ENCODE measurements at places on chromosomes 5 and 9.

- DNase-seq, result no peak
Measured at GRCh38 chr5:106127985-106128384, 1542.8 kb downstream of the EFNA5 start.

DNA sequence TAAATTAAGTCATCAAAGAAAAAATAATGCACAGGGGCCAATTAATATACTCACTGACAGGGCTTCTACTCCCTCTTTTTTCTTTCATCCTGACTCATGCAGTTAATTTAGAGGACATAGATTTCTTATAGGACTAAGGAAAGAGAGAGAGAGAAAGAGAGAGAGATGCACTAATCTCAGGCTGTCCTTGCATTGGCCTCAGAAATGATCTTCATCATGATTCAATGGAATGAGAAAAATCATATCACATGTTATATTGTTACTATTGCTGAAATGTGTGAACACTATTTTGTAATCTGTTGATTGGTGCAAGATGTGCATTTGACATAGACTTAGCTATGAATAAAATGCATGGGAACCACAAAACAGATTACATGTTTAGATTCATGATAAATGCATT lies 608.3 kb upstream of the NUDT12 start:
- DNase-seq, result no peak

DNA sequence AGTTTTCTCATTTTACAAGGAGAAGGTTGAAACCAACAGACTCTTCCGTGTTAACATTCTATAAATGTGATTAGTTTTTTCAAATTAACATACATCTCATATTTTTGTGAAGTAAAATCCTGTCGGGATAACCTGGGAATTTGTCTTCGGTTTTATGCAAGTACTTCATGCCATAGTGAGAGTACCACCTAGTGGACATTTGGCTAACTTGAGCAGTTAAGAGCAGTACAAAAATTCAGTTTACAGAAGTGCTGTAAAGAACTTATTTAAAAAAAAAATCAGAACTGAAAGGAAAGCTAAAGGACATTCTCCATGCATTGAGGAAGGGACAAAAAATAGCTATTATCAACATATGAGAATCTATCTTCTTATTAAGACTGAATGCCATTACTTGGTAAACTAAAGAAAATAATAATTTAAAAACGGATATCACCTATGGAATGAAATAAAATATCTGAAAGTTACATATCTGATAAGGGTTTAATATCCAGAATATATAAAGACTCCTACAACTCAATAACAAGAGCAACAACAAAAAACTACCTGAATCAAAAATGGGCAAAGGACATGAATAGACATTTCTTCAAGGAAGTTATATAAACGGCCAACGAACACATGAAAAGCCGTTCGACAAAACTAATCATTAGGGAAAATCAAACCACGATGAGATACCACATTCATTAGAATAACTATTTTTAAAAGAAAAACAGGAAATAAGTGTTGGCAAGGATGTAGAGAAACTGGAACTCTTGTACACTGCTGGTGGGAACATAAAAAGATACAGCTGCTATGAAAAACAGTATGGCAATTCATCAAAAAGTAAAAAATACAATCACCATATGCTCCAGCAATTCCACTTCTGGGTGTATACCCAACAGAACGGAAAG lies 117.0 kb upstream of the GNA14 start:
- DNase-seq, result peak; percentile 22

DNA sequence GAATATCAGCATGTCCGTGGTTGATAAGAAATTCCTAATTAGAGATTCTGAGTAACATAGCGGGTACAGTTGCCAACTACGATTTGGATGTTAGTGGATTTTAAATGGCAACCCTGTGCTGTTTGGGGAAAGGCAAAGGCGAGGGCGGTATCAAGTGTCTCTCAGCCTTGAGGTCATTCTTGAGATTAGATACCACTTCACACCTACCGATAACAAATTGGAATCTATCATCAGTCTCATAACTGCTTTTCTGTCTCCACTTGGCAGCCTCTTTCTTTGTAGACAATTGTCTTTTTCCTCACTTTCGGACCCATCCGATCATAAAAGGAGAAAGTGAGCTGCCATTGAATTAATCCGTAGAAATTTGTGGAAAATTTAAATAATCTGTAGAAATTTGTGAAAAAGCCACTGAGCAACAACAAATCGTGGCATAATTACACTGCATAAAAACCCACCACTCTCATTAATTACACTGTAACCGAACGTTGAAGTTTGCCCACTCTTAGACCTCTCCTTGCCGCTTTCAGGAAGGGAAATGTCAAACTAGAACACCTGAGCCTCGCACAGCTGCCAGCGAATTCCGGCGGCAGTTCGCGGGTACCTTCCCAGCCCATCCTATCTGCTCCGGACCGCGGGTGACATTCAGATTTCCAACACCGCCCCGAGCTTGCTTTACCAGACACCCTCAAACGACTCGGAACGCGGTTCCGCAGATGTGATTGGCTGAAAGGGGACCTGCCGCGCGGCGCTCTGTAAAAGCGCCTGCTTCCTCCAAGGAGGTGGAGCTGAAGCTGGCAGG lies 849 bp upstream of the RGMB start:
- peak; percentile 59 for DNase-seq

DNA sequence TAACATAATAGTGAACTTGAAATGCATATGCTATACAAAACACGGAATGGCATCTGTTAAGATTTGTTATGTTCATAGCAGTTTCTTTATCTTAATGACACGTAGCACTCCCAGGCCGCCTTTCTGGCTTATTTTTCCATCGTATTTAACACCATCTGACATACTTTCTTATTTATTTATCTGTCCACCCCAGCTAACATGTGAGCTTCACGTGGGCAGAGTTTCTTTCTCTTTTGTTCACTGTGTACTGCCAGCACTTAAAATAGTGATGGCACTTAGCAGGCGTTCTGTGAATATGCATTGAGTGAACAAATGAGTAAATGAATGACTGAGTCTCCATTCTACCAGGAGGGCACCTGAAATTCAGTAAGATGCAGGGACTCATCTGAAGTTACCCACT lies 29.4 kb upstream of the SYNPO start:
- no peak for DNase-seq

- DNase-seq, result no peak
Measured at GRCh38 chr5:81361600-81361999, 32.3 kb downstream of the ACOT12 start.

Data from RCC 7860 (cell line).